ENCODE measurements at places on chromosomes 1 and 21. TPM values are rescaled to one million over a fixed set of nuclear protein-coding genes. Genes with fewer than 3 reads are reported as not detected.

HENMT1 gene
- total RNA-seq, result 3.8 TPM

- DNase-seq, result no peak
Measured at GRCh38 chr1:54294887-54295286, 94.9 kb downstream of the MRPL37 start.

DNA sequence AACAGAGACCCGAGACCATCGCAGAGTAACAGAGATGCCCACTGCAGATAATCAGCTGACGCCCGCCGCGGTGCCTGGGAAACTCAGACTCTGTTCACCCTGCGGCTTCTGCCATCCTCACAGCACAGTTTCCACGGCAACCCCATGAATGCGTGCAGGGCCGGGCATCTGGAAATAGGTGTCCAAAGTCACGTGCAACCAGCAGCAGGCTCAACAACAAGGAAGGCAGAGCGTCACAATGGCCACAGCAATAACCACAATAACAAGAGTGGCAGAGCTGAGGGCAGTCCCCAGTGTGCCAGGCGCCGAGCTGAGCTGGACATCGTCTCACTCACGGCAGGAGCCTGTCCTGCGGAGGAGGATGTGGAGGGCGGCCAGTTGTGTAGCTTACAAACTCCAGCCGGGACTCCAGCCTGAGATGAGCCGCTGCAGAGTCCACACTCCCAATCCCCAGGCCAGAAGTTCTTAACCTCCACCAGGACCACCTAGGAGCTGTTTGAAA, 102.0 kb downstream of the CRYAA start:
- no peak for DNase-seq

CD1C gene
- 1.2 TPM for total RNA-seq

DNA sequence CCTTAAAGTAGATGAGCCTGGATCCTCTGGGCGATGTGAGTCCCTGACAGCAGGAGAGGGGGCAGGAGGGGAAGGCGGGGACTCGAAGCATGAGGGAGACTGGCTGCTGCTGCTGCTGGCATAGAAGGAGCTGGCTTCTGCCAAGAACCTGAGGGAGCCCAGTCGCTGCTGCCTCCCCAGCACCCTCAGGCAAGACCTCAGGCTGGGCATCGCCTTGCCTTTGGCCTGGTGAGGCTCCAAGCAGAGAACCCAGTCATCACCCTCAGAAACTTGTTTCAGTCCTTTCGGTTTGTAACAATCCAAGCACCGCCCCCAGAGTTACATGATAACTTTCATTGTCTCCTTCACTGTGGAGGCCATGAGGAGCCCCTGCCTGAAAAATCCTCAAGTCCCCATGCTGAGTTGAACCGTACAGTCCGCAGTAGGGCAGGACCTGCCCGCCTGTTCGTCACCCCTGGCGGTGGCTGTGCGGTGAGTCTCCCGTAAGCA, 38.8 kb downstream of the POFUT2 start:
- peak; percentile 90 for DNase-seq
